ENCODE measurements at places on chromosomes 7 and 10.

DNA sequence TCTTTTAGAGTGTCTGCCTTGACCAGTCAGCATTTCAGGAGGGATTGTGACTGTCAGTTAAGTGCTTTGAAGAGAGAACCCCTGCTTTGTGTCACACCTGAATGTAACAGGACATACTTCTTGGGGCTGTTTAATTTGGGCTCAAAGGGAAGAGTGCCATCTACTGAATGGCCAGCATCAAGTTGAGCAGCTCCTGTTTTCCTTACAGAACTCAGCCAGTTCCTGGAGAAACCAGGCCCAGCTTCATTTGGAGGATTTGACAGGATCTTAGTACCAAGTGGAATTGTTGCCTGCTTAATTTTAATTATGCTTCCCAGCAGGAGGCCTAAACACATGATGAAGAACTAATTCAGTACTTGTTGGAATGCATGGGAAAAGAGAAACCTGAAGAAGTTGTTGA is 8.3 kb downstream of the ADD3 start:
- DNase-seq = no peak

- no peak for DNase-seq
These were observed 94.8 kb downstream of the ACTR3B start for GRCh38 chr7:152854386-152854785.

GRCh38 chr10:130806426-130806825 is 505.1 kb downstream of the TCERG1L start:
- no peak for DNase-seq

GRCh38 chr7:35985126-35985754 is 167.8 kb upstream of the EEPD1 start:
- peak; percentile 57 for DNase-seq

- DNase-seq = no peak
These were observed at the start of gene PAPOLB for GRCh38 chr7:4861673-4862072. PAPOLB (minus strand) TSS chr7:4862030; CDS start chr7:4861810, 220 bp downstream.
